ENCODE measurements at places on chromosomes 4 and X.
A peak's percentile ranks its signal among the peaks of the same experiment; 100 is the strongest.

DNA sequence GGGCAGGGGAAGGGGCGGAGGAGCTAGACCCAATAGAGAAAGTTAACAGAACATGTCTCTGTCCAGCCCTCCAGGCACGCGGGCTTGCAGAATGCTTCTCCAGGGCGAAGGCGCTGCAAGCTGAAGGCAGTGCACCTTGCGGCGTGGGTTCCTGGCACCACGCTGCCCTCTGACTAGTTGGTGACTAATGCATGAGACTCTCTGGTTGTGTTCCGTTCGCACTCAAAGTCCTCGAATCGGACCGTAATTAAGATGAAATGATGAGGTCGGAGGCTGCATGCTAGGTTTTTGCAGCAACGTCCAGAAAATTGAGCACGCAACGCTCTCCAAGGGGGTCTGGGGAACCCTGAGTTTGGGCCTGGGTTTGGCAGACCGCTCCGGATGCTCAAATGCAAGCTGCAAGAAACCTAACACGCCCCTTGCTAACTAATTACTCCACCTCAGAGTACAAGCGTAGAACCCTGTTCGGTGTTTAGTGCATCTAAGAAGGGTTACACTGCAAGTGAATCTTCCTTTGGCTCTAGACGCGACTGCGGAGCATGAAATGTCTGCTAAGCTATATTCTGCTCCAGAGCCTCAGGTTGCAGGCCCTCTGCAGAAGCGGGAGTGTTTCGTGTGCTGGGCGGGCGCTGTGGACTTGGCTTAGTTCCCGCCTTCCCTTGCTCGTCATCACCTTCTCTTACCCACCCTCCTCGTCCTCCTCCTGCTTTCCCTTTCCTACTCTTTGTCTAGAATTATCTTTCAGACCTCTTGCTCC lies 57.1 kb upstream of the NKAP start:
- no peak for DNase-seq

DNA sequence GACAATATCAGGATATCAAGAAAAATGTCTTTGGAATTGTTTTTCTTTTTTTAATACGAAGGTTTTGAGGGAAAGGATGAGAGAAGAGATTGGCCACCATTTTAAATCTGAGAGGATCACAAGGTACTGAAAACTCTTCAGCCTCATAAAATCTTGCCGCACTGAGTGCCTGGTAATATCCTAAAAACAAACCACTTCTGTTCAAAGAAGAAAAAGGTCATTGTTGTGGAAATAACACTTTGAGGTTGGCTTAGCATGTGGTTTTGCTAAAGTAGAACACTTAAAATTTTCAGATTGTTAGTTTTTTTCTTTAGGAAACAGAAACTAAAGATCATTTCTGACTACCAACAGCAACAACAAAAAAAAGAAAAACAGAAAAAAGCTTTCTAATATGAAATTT lies 1.0 kb upstream of the CLDN22 start:
- no peak for DNase-seq

- no peak for DNase-seq
Measured at GRCh38 chrX:16347968-16348670, 180.8 kb downstream of the MAGEB17 start.

DNA sequence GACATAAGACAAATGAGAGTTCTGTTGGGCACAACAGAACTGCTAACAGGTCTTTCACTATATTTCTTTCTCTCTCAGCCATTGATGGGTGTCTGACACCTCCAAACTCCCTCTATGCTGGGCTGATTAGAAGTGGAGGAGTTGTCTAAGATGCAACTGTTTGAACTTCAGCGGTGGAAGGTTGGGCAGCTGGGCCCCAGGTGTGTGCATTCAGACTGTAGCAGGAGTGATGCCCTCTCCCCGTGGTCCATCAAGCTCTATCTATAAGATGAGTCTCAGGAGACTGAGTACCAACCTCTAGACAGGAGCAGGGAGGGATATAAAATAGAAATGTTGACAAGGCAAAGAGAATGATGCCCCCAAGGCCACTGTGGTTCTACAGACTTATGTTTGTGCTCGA lies 28.2 kb upstream of the CHRNA9 start:
- no peak for DNase-seq

DNA sequence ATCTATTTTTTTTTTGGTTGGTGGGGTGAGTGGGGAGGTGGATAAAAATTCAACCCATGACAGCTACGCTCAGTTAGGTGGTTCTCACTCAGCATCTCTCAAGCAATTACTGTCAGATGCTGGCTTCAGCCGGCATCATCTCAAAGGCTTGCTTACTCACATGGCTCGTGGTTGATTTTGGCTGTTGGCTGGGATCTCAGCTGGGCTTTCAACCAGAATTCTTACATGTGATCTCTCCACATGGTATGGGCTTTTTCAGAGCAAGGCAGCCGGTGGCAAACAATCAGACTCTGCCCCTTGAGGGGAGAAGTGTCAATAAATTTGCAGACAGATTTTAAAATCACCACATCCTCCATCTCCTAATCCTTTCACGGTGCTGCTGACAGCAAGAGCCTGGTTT lies 47.2 kb downstream of the SLC34A2 start:
- no peak for DNase-seq

- DNase-seq: no peak
Measured at GRCh38 chrX:102833136-102833535, 103.9 kb upstream of the RAB40AL start.

DNA sequence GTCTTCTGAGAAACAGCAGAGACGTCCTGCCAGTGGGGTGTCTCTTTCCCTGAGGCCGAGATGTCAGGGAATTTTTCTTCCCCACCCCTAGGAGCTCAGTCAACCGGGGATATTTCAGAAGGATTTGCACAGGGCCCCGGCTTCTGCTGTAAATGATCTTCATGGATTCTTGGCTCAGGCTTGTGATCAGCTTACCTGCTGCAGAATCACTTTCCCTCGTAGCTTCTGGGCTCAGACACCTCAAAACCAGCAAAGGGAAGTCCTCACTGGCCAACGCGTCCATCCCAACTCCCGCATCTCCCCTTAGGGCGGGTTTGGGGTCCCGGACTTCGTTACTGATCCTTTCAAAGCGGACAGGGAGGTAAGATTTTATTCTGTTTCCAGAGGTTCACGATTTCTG lies 212.7 kb downstream of the SHOX start:
- no peak for DNase-seq

DNA sequence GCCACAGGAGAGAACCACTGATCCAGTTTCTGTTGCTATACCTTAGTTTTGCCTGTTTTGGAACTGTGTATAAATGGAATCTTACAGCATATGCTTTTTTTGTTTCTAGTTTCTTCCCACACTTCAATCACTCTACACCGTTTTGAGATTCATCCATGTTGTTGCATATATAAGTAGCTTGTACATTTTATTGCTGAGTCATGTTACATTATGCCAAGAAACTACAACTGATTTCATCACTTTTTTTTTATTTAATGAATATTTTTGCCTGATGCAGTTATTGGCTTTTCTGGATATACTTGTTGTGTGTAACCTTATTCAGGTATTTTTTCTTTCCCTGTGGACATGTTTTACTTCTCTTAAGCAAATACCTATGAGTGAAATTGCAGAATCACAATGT lies 1135.9 kb downstream of the RAPGEF2 start:
- DNase-seq: no peak

GRCh38 chr4:122665161-122665929 lies 44.5 kb upstream of the IL21 start:
- DNase-seq: no peak

DNA sequence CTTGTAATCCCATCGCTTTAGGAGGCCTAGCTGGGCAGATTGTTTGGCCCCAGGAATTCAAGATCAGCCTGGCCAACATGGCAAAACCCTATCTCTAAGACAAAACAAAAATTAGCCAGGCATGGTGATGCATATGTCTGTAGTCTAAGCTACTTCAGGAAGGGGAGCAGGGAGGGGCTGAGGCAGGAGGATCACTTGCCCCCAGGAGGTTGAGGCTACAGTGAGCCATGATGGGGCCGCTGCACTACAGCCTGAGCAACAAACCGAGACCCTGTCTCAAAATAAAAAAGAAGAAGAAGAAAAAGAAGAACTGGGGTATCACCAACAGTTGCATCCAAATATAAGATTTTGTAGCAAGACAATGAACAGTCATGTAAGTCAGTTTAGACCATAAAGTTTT lies 47.3 kb upstream of the NFKB1 start:
- DNase-seq: no peak

DNA sequence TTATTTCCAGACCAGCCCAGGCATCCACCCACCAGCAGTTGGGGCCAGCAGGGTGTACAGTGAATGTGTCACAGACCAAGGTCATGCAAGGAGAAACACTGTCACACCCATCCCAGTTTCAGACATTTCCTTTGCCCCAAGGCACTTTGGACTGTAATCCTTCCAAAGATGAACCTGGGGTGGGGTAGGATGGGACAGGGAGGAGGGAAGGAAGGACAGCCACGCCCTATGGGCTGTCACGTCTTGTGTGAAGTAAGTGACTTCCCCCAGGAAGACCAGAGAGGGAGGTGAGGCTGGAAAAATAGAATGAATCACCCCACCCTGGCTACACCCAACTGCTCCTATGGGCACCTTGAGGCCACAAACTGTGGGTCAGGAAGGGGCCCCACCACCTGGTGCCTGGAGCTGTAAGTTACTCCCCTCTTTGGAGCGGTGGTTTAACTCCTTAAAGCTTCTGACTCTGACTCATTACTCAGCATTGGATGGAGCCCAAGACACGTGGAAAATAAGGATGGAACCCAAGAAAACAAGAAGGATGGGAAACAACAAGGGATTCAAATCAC lies 349.9 kb upstream of the KLF3 start:
- no peak for DNase-seq

GRCh38 chr4:74159143-74159709 lies 1.3 kb downstream of the MTHFD2L start:
- no peak for DNase-seq

DNA sequence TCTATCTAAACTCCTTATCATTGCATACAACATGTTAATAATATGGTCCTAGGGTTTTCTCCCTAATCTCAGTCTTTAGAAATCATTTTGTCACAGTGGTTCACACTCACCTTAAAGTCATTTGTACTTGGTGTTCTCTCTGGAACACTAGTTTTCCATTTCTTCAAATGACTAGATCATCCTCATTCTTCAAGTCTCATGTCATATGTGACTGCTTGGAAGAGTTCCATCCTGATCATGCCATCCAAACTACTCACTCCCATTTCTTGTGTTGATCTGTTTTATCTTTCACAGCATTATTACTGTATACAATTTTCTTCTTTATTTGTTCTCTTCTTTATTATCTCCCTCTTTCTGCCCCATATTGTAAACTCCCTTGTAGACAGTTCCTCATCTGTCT lies 66.5 kb downstream of the HTR2C start:
- DNase-seq: no peak

DNA sequence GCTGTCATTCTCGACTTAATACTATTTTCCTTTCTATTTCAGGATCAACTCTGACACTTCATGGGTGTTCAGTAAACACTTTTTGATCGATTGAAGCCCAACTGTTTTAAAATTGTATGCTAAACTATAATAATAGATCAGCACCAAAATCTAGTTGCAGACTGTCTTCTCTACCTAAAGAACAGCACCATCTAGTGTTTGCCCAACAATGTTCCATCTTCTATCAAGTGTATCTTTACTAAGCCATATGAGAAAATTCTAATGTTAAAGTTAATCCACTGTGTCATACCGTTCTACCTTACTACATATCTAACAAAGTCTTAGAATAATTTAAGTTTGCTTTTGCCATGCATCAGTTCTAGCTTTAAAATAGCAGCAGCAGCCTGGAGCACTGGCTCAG lies 113.0 kb upstream of the PRDX4 start:
- DNase-seq: peak; percentile 45

- DNase-seq: no peak
Measured at GRCh38 chrX:56744996-56745395, 16.0 kb downstream of the NBDY start.

DNA sequence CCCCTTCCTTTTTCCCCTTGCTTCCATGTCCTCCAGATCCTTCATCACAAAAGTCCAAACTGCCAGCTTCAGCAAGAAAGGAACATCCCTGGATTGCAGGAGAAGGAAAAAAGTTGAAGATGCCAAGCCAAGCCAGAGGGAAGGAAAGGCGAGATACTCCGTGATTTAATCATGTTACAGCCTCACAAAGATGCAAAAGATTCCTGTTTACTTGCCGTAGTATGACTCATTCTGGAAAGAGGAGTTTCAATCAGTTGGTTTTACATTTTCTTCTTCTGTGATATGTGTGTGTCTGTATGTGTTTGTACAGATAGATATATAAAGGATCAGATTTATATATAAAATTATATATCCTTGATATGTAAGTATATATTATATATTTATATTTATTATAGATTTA lies 69.3 kb downstream of the BTC start:
- no peak for DNase-seq

- no peak for DNase-seq
Measured at GRCh38 chr4:48403779-48404178, 62.5 kb downstream of the SLAIN2 start.

DNA sequence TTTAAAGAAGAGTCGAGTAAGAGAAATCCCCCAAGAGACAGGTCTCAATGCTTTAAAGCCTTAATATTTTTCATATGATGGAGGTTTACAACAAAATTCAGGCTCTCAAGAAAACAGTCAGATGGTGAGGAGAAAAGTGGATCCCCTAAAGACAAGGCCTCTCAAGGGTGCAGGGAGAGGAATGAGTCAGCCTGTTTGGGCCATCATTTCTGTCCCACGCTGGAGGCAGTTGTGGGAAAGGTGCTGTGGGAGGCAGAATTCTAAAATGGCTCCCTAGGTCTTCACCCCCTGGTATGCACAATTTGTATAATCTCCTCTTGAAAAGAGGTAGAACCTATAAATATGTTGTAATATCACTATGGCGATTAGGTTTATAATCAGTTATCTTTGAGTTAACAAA lies 4.6 kb upstream of the TIFA start:
- no peak for DNase-seq

GRCh38 chr4:26108054-26108453 lies 194.0 kb downstream of the SMIM20 start:
- no peak for DNase-seq

DNA sequence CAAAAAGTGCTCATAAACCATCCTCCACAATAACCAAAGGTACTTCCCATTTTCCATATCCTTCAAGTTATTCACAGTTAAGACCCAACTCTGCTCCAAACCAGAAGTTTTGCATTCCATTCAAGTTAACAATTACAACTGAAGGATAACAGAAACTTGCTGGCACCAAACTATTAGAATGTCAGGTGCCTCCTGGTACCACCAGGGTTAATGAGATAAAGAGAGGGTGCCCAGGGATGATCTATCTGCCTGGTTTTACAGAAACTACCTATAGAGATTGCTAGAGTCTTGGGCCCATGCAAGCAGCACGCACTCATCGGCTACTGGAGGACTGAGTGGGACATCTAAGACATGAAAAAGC lies 114.6 kb downstream of the RBM47 start:
- DNase-seq: no peak

GRCh38 chr4:108846568-108846967 lies 83.7 kb upstream of the ETNPPL start:
- no peak for DNase-seq

GRCh38 chrX:152202886-152203285 lies 64.5 kb upstream of the MAGEA10 start:
- DNase-seq: no peak

Data from NCI-H748 treated with DMSO at 0.1 percent for 48 hours (cell line).